ENCODE measurements at places on chromosomes 4 and X.

- DNase-seq = peak; percentile 59
These were observed 285.6 kb downstream of the GPAT3 start for GRCh38 chr4:83821493-83821892.

- no peak for DNase-seq
These were observed 59.0 kb downstream of the WWC2 start for GRCh38 chr4:183158062-183158461.

DNA sequence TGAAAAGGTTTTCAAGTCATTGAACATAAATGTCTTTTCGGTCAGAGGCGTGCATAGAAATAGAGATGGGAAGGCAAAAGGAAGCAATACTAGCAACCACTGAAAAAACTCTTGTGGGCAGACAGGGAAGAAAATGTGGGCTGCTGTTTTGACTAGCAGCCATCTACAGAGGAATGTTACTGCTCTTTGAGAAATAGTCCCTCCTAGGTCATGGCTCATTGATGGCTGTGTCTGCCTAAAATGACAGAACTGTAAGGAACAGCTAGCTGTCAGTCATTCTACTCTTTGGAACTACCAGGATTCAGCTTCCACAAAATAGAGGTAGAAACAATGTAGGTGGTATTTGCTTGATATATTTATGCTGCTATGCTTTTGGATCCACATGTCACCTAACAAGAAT lies 26.9 kb upstream of the TMPRSS11B start:
- DNase-seq = no peak

- DNase-seq = peak; percentile 13
These were observed 99.5 kb downstream of the CCSER1 start for GRCh38 chr4:90226734-90227133.

DNA sequence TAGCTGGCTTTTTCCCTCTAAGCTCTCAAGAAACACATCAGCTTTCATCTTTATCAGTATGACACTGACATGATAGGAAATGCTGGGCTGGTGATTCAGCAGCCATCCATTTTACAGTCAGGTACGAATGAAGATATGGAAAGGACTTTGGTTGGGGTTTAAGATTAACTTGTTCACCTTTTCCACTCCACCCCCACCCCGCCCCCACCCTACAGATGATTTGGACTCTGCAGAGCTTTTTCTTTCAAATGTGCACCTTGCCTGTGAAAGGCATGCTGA lies 132.6 kb downstream of the AKAP4 start:
- DNase-seq = no peak

GRCh38 chr4:42361456-42361855 lies 35.8 kb upstream of the SHISA3 start:
- no peak for DNase-seq

All from NCI-H69 (cell line).